Neural crest cell (in vitro differentiated cells): ENCODE measurements at places on chromosomes 6 and 20.

- peaks cover 3% of the 10 kb centered on the region for H3K4me1 ChIP-seq
- peaks cover 4% of the 10 kb centered on the region for H3K36me3 ChIP-seq
- no peak for DNase-seq
- H3K27me3 ChIP-seq: peaks cover 47% of the 10 kb centered on the region
- H3K27ac ChIP-seq: no peak overlapping the region
These were observed 1.8 kb downstream of the PROCR start for GRCh38 chr20:35173576-35174192.

GRCh38 chr6:84197708-84198107 lies 29.7 kb downstream of the CEP162 start:
- H3K4me3 ChIP-seq: no peak overlapping the region
- no peak for DNase-seq
- no peaks in the 10 kb centered on the region for H3K27me3 ChIP-seq
- H3K36me3 ChIP-seq: peaks cover 33% of the 10 kb centered on the region
- no peak overlapping the region for H3K27ac ChIP-seq

GRCh38 chr6:89989742-89990141 lies 95.5 kb downstream of the GJA10 start:
- no peak for DNase-seq
- H3K36me3 ChIP-seq: peaks cover 3% of the 10 kb centered on the region
- peaks cover 32% of the 10 kb centered on the region for H3K4me1 ChIP-seq
- H3K27ac ChIP-seq: no peak overlapping the region

DNA sequence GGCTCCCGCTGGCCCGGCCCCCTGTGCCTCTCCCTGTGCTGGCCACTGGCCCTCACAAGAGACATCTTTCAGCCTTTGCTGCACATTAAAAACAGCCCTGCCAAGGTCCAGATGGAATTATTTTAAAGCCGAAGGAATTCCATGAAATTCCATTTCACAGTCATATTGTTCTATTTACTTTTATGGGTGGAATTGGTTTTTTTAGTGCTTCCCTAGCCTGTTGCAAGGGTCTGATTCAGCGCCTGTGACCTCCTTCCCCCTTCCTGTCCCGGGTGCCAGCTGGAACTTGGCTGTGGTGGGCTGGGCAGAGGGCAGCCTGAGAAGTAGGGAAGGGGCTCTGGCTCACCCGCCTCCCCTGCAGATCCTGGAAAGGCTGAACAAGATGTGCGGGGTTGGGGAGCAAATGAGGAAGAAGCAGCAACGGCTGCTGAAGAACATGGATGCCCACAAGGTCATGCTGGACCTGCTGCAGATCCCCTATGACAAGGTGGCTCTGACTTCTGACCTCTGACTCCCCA lies 34.3 kb downstream of the UQCC2 start:
- no peak overlapping the region for H3K4me3 ChIP-seq
- H3K4me1 ChIP-seq: peaks cover 7% of the 10 kb centered on the region
- H3K36me3 ChIP-seq: peaks cover 3% of the 10 kb centered on the region

DNA sequence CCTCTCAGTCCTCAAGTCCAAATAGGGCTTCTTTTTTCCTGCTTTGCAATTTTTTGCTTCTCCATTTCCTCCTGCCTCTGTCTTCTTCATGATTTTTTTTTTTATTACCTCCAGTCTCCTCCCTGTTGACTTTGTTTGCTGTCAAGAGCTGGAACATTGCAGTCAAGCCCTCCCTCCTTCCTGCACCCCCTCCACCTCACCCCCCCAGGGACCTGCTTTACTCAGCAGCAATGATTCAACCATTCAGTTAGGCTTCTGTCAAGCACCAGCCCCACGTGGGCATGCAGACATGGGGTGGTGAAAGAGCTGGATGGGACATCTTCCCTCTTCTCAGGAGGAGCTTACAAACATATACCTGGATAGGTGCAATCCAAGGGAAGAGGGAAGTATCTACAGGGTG lies 142.4 kb downstream of the LRFN2 start:
- DNase-seq: no peak
- no peak overlapping the region for H3K4me3 ChIP-seq
- no peaks in the 10 kb centered on the region for H3K36me3 ChIP-seq
- H3K27me3 ChIP-seq: no peaks in the 10 kb centered on the region

GRCh38 chr6:1422290-1422689 lies 32.9 kb downstream of the FOXF2 start:
- peaks cover 21% of the 10 kb centered on the region for H3K27me3 ChIP-seq
- no peaks in the 10 kb centered on the region for H3K36me3 ChIP-seq
- no peak for DNase-seq
- H3K4me1 ChIP-seq: no peaks in the 10 kb centered on the region
- no peak overlapping the region for H3K27ac ChIP-seq
- H3K4me3 ChIP-seq: no peak overlapping the region

DNA sequence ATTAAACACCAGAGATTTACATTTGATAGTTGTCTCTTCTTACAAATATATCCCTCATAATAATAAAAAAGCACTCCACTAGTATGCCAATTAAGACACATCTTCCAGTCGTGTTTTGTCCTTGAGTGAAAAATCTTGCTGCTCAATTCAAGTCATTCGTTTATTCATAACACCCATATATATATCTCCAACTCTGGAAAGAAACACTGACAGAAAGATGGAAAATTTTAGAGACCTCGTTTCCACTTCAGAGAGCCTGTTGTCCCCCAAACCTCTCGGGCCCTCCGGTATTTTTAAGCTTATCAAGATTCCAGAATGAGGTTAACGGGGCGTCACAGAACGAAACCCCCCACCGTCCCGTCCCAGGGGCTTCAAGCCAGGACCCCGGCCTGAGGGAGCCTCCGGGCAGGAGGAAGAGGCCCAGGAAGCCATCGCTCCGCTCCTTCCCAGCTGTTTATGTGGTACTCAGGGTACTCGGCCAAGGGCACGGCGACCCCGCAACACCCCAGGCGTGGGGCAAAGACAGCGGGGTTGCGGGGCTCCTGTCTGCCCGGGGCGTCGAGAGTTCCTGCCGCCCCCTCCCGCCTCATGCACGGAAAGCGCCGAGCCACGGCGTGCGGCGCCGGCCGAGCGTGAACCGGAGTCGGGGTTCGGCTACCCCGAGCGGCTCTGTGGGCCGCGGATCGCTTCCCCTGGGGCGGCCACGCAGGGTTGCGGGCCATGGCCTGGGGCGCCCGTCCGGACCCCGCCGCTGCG lies 623 bp upstream of the SNX9 start:
- DNase-seq: peak; percentile 22
- peaks cover 29% of the 10 kb centered on the region for H3K4me1 ChIP-seq
- H3K27me3 ChIP-seq: peaks cover 16% of the 10 kb centered on the region
- H3K27ac ChIP-seq: no peak overlapping the region
- peak overlapping the region; percentile 87 for H3K4me3 ChIP-seq
- no peaks in the 10 kb centered on the region for H3K36me3 ChIP-seq

DNA sequence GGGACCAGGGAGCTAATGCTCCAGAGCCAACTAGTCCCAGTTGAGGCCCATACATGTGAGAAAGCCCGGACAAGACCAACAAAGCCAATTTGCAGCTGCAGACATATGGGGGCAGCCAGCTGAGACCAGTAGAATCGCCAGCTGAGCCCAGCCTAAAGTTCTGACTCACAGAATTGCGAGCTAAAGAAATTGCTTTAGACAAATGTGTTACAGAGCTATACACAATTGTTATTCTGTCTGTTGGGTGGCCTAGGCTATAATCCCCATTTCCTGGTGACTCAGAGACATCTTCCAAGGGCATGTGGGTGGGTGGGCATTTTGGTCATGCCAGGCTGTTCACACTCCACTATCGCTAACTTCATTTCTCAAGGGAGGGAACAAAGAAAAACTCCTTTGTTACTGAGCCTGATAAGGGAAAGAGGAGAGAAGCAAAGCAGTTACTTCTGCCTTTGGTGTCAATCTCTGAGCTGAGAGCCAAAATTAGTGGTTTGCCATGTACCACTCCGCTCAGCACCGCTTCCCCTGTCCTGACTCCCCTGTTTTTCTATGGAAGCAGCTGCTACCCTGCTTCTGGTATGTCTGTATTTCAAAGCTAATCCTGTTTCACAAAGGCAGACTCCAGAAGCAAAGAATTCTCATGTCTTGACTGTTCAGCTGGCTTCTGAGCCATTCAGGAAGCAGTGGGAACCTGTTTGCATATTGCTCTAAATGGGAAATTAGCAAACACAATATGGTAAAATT lies 26.1 kb downstream of the SCP2D1 start:
- peaks cover 7% of the 10 kb centered on the region for H3K27me3 ChIP-seq
- no peak overlapping the region for H3K4me3 ChIP-seq
- no peak for DNase-seq
- no peaks in the 10 kb centered on the region for H3K4me1 ChIP-seq
- no peak overlapping the region for H3K27ac ChIP-seq
